ENCODE measurements at places on chromosomes 4 and X.

DNA sequence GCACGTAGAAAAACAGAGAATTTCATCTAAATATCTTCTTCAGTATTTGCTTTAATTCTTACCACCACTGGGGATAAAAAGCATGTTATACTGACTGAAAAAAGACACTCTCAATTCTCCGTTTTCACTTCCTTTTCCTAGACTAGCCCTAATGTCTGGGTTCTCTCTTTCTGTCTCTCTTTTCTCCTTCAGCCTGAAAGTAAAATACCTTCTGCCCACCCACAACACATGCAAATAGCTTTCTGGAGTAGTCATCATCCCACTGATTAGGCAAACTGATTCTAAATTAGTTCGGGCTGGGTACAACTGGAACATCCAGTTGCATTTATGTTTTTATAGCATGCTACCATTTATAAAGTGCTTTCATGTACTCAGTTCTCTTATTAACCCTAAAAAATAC lies 142.4 kb upstream of the ANKRD50 start:
- no peak for DNase-seq

DNA sequence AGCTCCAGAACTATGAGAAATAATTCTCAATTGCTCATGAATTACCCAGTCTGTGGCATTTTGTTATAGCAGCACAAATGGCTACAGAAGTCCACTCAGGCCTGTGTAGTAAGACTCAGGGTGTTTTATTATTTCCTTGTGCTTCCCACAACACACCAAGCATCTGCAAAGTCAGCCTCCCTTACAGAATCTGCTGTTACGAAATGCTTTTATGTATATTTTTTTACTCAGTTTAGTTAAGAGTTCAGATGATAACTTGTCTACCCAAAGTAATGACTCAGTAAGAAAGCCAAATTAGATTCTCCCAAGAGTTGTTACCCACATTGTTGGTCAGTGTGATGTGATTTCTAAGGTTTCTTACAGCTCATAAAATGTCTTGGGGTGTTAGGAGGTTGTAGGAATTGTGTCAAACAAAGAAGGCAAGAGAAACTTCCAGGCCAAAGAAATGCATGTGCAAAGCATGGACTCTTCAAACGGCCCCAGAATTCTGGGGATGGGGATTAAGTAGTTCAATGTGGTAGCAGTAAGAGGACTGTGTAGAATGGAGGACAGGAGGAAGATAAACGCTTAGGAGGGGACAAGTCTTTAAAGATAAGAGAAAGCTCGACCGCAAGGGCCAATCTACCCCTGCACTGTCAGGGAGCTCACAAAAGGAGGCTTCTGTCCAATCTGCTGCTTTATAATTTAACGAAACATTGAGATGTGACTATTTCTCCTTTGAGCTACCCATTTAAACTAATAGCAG lies 35.4 kb upstream of the TMEM184C start:
- no peak for DNase-seq

DNA sequence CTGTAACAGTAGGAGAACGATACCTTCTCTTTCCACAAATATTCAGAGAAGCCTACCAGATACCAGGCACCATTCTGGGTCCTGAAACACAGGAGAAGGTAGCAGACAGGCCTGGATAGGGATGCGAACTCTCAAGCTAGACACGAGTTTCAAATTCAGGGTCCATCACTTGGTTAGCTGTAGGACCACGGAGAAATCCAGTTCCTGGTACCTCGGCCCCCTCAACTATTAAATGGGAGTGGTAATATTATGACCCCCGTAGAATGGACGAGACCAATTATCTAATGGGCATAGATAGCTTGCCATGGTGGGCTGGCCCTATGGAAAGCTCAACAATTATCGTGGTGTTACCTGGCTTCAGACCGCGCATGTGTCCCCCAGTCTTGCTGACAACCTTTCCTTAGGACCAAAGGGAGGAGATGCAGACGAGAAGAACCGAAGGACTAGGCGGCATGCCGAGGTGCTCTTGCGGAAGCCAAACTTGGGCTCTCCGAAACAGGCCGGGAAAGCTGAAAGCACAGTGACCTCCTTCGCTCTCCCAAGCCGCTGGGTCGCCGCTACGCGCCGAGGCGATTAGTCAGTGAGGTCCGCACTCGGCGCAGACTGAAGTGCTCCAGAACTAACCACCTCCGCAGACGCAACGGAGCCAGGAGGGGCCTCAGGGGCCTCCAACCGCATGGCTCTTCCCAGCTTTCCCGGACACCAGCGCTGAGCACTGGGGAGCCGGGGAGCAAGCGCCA lies 19.6 kb downstream of the NKX3-2 start:
- no peak for DNase-seq

DNA sequence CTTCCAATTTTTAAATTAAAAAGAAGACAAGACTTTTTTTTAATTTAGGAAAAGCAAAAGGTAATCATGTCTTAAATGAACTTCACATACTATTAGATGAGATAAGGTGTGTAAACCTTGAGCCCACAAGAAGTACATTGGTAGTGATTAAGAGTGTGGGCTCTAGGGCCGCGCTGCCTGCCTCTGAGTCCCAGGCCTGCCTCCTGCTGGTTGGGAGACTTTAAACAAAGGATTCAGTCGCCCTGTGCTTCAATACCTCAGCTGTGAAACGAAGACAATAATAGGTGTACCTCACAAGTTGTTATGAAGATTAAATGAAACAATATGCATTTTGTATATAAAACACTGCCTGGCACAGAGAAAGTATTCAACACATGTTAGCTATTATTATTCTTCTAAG lies 95.9 kb upstream of the MYOZ2 start:
- DNase-seq = no peak

GRCh38 chr4:38925492-38926413 lies 58.1 kb downstream of the FAM114A1 start:
- DNase-seq = no peak

DNA sequence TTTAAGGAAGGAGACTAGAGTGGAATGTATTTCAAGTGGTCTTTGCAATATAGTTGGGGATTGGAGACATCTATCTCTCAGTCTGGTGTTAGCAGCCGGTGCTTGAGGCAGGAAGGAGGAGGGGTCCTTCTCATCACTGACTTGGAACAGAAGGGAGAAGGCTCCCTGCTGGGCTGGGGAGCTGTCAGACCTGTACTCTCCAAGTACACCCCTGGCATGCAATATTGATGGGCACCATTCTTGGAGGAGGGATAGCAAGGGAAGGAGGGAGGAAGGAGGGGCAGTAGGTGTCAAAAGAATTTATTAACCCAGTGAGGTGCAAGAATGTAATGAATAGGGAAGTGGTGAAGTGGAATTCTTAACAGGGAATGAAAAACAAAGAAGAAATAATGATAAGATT lies 338.8 kb downstream of the UNC5C start:
- DNase-seq = no peak

- no peak for DNase-seq
Measured at GRCh38 chr4:164485136-164485535, 268.8 kb upstream of the SMIM31 start.

- DNase-seq = no peak
Measured at GRCh38 chrX:22486296-22486695, 213.6 kb downstream of the CBLL2 start.

DNA sequence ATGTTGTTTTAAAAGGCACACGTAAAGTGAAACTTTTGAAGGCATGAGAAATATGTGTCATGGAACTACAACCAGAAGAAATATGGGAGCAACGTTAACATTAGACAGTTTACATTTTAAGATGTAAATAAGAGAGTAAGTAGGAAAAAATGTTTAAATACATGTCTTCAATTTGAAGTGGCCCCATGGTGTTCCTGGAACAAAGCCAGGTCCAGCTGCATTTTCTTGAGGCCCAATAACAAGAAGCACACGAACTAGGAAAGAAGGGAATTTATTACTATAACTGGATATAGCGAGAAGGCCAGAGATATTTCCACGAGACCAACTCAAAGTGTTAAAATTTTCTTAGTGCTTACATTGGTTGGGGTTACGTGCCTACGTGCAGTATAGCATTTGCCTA lies 458.1 kb downstream of the KCTD8 start:
- no peak for DNase-seq

DNA sequence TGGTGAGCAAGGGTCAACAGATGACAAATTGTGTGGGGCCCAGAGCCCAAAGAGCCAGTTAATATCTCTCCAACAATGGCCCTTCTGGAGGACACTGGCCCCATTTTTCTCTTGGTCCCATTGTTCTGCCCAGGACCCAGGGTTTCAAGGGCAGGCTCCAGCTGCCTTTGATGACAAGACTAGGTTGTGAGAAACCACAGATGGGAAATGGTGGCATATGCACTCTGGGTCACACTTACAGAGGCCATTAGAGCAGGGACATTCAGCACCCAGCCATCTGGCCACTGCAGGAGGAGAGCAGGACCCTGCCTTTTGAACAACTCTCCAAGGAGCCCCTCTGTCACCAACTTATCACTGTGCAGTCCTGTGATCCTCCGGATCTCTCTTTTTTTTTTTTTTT lies 49.7 kb upstream of the KIAA1210 start:
- no peak for DNase-seq

GRCh38 chr4:10183462-10183861 lies 66.9 kb upstream of the WDR1 start:
- no peak for DNase-seq

GRCh38 chr4:146458594-146458993 lies 63.1 kb downstream of the SLC10A7 start:
- no peak for DNase-seq

- no peak for DNase-seq
Measured at GRCh38 chrX:44459501-44459900, 83.2 kb downstream of the FUNDC1 start.

- DNase-seq = no peak
Measured at GRCh38 chr4:26345565-26345938, 24.7 kb downstream of the RBPJ start.

GRCh38 chrX:28888416-28888815 lies 301.2 kb downstream of the IL1RAPL1 start:
- DNase-seq = no peak

DNA sequence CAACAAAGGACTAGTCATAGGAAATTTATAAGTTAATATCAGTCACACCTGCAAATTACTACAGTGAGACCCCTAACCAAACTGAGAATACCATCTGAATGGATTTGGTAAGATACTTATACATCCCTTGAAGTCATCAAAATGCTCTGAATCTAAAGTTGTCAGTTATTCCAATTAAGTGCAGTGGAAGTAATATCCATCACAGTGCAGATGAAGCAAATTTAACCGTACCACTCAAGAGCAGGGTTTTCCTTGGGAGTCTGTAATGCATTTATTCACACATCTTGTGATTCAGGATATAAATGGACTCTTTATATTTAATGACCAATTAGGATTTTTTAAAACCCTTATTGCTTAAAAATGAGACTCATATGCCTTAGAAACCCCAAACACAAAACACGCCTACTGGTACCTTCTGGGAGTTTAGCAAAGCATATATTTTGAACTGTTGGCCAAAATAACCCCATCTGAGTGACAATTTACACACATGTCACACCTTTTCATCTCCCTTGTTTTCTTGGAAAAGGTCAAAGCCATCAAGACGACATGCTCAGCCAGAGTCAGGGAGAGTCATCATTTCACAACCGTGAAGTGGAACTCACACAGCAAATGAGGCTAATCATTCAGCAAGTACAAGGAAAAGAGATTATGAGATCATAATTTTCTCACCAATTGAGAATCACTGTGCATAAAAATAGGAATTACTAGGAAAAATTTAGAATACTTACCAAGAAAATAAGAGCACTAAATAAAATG lies 303.7 kb downstream of the HNRNPD start:
- no peak for DNase-seq

DNA sequence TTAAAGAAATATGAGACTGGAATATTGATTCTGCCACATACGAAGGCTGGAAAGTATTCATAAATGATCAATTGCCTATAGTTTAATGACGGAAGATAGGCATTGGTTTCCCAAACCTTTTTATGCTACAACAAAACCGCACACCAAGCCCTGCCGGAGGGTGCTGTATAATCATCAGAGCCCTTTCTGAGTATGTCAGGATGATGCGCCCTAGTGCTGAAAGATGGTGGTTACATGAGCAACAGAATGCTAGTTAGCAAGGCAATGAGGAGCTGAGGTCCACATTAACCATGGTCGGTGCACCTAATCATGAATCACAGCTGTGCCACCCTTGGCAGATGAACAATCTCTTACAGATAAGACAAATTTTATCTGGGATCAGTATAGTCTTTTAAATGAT lies 491.1 kb downstream of the PACRGL start:
- DNase-seq = no peak

DNA sequence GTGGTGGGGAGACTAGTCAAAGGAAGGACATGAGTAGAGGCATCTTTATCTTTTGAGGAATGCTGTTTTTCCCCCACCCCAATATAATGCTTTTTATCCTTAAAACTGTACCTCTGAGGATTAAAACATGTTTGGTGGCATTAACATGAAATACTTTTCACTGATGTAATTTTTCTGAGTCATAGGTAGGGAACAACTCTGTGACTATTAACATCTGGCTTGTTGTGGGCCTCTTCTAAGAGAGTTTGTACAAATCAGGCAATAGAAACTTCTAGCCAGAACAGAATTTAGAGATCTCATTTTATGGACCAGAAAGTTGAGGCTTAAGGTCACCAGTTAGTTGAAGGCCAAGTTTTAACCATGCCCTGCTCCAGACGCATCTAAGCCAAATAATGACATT lies 207.6 kb downstream of the SOX3 start:
- no peak for DNase-seq

DNA sequence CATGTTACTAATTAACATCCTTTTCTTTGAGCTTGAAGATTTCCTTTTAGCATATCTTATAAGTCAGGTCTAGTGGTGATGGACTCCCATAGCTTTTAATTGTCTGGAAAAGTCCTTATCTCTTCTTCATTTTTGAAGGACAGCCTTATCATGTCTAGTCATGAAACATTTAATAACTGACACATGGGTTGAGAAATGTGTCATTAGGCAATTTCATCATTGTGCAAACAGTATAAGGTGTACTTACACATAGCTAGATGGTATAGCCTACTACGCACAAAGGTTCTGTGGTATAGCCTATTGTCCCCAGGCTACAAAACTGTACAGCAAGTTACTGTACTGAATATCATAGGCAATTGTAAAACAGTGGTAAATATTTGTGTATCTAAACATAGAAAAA lies 34.5 kb upstream of the ALG13 start:
- no peak for DNase-seq

DNA sequence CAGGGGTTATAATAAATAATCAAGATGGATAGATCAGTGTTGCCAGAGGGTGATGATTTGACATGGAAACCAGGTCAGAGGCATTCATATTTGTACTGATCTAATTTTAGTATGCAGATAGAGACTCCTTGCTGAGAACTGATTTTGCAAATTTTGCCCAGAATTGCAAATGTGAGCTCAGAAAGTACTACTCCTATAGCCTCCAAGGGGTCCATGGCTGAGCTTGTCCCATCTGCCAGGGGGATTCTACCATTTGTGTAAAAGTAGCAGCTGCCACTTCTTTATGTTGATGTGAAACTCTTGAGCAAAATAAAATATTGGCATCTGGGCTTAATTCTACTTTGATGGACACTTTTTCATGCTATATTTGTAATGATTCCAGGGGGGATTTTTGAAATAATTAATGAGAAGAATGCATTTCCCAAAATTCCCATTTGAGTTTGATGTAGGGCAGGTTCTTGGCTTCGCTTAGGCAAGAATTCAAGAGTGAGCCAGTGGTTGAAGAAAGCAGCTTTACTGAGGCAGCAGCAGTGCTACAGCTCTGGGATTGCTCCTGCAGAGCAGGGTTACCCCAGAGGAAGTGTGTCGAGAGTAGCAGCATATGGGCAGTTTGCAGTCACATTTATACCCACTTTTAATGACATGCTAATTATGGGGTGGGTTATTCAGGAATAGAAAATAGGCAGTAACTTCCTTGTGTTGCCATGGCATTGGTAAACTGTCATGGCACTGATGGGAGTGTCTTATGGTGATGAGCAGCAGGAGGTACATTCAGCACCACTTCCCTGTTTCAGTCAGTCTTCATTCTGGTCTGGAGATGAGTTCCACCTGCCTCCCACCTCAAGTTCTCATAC lies 38.7 kb upstream of the DCLK2 start:
- DNase-seq = no peak

- DNase-seq = no peak
Measured at GRCh38 chrX:49627086-49627777, 28.4 kb downstream of the GAGE1 start.

All from stimulated activated CD8-positive, alpha-beta memory T cell treated with anti-CD3 and anti-CD28 coated beads, Interleukin-4, amount 100 ng/mL, for 4 hours (primary cell).